Stomach (tissue), 19 donors: ENCODE measurements at places on chromosomes 16 and 17. TPM values are rescaled to one million over a fixed set of nuclear protein-coding genes. Genes with fewer than 3 reads are reported as not detected.

TBKBP1 gene
- 2.9 TPM for total RNA-seq

FLOT2 gene
- 80.5 TPM for total RNA-seq

ENPP7 gene
- not detected for total RNA-seq

OR2C1 gene
- not detected for total RNA-seq

HSPB9 gene
- not detected for total RNA-seq

CMTM2 gene
- total RNA-seq, result not detected

KCNAB3 gene
- 2.9 TPM for total RNA-seq

DNA sequence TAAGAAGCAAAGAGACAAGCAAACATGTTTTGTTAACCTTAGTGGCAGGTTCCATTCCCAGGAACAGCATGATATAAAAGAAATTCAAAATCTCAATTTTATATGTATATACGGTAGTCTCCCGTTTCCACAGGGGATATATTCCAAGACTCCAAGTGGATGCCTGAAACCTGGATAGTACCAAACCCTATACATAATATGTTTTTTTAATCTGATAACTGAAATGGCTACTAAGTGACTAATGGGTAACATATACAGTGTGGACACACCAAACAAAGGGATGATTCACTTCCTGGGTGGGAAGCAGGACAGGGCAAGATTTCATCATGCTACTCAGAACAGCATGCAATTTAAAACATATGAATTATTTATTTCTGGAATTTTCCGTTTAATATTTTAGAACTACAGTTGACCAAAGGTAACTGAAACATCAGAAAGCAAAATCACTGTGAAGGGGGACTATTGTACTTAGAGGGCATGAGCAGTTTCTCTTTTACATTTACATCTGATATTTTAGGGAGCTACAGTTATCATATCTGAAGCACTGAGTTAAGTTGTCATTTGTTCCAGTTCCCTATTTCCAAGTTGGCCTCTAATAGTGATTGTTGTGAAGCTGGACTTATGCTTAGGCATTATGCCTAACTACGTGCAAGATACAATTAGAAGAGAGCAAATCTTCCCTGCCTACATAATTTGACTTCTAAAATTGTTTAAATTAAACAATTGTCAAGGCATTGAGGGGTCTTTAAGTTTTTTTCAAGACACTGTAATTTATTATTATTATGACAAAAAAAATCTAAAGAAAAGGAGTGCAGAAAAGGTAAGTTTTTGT, 34.1 kb upstream of the ABCA6 start:
- no peak overlapping the region for H3K4me3 ChIP-seq
- no peaks in the 10 kb centered on the region for H3K36me3 ChIP-seq
- H3K27ac ChIP-seq, result no peak overlapping the region
- no peak for DNase-seq
- no peaks in the 10 kb centered on the region for H3K27me3 ChIP-seq
- H3K4me1 ChIP-seq, result no peaks in the 10 kb centered on the region

GRCh38 chr17:303168-303567, 49.4 kb downstream of the RPH3AL start:
- no peak overlapping the region for H3K4me3 ChIP-seq
- no peak overlapping the region for H3K27ac ChIP-seq
- DNase-seq, result no peak
- no peaks in the 10 kb centered on the region for H3K27me3 ChIP-seq

- DNase-seq, result peak; percentile 49
- H3K4me1 ChIP-seq, result peaks cover 38% of the 10 kb centered on the region
- peaks cover 61% of the 10 kb centered on the region for H3K36me3 ChIP-seq
These were observed 5.6 kb downstream of the SF3B3 start for GRCh38 chr16:70529051-70529777.

- H3K27ac ChIP-seq, result peak overlapping the region; percentile 98
- peaks cover 13% of the 10 kb centered on the region for H3K36me3 ChIP-seq
- no peaks in the 10 kb centered on the region for H3K27me3 ChIP-seq
- DNase-seq, result no peak
- H3K4me3 ChIP-seq, result peak overlapping the region; percentile 86
- peaks cover 53% of the 10 kb centered on the region for H3K4me1 ChIP-seq
These were observed 994 bp downstream of the PITPNA start for GRCh38 chr17:1561420-1562175.

DNA sequence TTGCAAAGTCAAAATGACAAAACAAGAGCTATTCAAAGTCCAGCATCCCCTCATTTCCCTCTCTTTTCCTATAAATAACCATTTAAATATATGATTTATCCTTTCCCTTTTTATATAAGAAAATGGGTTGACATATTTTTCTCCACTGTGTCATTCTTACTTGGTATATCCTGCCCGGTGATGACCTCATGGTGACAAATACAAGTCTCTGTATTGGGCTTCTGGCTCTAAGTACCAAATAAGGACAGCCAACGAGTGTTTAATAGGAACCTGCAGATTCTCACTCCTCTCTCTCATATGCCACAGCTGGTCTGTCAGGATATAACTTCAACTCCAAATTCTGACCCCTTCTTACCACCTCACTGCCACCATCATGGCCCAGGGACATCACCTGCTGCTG, 25.5 kb upstream of the CBLN1 start:
- no peaks in the 10 kb centered on the region for H3K4me1 ChIP-seq
- peaks cover 33% of the 10 kb centered on the region for H3K27me3 ChIP-seq
- H3K4me3 ChIP-seq, result no peak overlapping the region
- no peak overlapping the region for H3K27ac ChIP-seq
- H3K36me3 ChIP-seq, result no peaks in the 10 kb centered on the region

- DNase-seq, result no peak
- H3K4me3 ChIP-seq, result no peak overlapping the region
- H3K27me3 ChIP-seq, result no peaks in the 10 kb centered on the region
- no peaks in the 10 kb centered on the region for H3K36me3 ChIP-seq
These were observed 471.2 kb upstream of the HSBP1 start for GRCh38 chr16:83336603-83337002.

DNA sequence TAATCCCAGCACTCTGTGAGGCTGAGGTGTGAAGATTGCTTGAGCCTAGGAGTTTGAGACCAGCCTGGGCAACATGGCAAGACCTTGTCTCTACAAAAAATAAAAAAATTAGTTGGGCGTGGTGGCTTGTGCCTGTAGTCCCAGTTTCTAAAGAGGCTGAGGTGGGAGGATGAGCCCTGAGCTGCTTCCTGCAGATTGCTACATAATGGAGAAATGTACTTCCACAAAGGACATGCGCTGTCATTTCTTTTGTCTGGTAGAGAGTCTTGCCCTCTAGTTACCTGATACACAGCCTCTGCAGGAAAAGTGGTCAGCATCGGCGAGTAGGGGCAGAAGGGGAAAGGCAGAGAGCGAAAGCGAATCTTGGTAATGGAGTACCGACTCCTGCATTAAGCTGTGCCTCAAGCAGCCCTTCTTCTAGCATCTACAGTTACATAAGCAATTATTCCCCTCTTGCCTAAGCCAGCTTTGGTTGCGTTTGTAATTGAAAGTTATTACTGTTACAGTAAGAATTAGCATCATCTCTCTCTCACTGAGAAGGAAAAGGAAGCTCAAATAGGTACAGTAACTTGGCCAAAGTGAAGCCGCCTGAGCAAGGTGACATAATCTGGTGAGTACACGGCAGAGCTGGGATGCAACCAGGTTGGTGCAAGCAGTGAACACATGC, 18.5 kb upstream of the GGA2 start:
- no peaks in the 10 kb centered on the region for H3K4me1 ChIP-seq
- DNase-seq, result no peak
- H3K4me3 ChIP-seq, result no peak overlapping the region
- no peaks in the 10 kb centered on the region for H3K27me3 ChIP-seq

DNA sequence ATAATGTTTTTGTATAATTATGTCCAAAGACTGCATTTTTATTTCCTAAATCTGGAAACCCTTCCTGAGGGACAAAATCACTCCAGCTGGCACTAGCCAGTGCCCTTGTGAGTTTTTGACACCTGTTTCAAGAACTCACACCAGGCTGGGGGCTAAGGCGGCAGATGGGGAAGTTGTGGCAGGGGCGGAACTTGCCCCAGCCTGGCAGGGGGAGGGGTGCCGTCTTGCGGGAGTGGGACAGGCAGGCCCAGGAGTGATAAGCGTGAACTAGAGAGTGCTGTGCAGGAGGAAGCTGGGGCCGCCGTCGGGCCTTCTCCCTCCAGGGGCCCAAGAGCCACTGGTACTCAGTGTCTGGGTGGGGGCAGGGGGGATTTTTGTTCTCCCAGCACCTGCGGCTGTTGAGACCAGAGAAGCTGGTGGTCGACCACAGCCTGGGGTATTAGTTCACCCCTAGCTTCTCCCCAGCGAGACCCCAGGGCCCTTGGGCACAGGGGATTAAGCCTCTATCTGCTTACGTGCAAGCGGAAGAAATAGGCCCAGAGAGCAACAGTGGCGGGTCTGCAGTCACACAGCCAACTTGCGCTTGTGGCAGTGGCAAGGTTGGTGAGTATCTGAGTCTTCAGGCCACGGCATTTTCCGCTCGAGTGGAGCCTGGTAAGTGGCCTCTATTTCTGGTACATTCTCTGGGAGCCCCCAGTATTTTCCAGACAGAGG, 40.2 kb upstream of the PLCG2 start:
- H3K27ac ChIP-seq, result no peak overlapping the region
- peaks cover 3% of the 10 kb centered on the region for H3K4me1 ChIP-seq
- peak; percentile 54 for DNase-seq
- no peaks in the 10 kb centered on the region for H3K27me3 ChIP-seq
- H3K36me3 ChIP-seq, result no peaks in the 10 kb centered on the region

DNA sequence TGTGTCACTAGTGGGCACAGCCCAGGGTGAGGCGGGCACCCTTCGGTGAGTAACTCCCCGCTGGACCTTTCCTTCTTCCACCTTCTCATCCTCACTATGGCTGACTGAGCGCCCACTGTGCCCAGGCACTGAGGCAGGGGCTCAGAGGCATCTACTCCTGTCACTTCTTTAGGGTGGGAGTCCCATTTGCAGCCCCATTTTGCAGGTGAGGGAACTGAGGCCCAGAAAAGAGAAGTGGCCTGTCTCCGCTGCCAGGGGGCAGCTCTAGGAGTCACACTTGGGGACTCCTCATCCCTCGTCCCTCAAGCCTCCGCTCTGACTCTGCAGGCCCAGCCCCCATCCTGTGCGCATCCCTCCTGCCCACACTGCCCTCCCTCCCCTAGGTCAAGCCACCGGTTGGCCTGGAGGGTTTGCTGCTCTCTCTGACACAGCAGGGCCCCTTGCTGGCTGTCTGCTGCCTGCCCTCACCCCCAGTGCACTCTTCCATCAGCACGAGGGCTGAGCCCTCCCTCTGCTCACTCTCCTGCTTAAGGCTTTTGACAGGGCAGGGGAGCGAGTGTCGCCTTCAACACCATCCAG, 62.4 kb downstream of the CNGB1 start:
- no peaks in the 10 kb centered on the region for H3K27me3 ChIP-seq
- DNase-seq, result no peak
- H3K4me1 ChIP-seq, result no peaks in the 10 kb centered on the region
- no peak overlapping the region for H3K27ac ChIP-seq
- H3K4me3 ChIP-seq, result no peak overlapping the region
- H3K36me3 ChIP-seq, result no peaks in the 10 kb centered on the region

- no peaks in the 10 kb centered on the region for H3K27me3 ChIP-seq
- H3K27ac ChIP-seq, result no peak overlapping the region
- DNase-seq, result no peak
- H3K36me3 ChIP-seq, result no peaks in the 10 kb centered on the region
These were observed 30.0 kb downstream of the SDK2 start for GRCh38 chr17:73614256-73614655.

- peak overlapping the region; percentile 11 for H3K27ac ChIP-seq
- no peak for DNase-seq
- H3K4me1 ChIP-seq, result peaks cover 42% of the 10 kb centered on the region
- H3K4me3 ChIP-seq, result no peak overlapping the region
These were observed 46.8 kb downstream of the REXO5 start for GRCh38 chr16:20853143-20853542.

DNA sequence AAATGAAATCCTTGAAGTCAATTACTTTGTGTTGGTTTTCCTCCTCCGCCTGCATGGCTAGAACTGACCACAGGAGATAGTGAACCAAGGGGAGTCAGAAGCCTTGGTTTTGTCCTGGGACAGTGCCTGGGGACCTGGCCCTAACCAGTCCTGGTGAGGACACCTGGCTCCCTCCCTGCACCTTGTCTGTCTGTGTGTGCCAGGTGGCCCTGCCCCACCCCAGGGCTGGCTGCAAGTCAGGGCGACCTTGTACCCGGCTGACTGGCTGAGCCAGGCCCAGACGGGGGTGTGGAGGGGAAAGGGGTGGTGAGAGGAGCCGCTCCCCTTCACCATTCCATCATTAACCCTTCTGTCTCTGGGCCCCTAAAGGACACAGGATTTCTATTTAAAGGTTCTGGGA, 3.4 kb downstream of the RAPGEFL1 start:
- peaks cover 39% of the 10 kb centered on the region for H3K4me1 ChIP-seq
- no peaks in the 10 kb centered on the region for H3K27me3 ChIP-seq
- H3K36me3 ChIP-seq, result no peaks in the 10 kb centered on the region
- peak overlapping the region; percentile 79 for H3K27ac ChIP-seq
- no peak overlapping the region for H3K4me3 ChIP-seq
- peak; percentile 81 for DNase-seq

GRCh38 chr16:68636818-68637217, 8.3 kb upstream of the CDH3 start:
- no peak for DNase-seq
- no peak overlapping the region for H3K4me3 ChIP-seq
- H3K4me1 ChIP-seq, result peaks cover 9% of the 10 kb centered on the region
- no peaks in the 10 kb centered on the region for H3K36me3 ChIP-seq
- peak overlapping the region; percentile 42 for H3K27ac ChIP-seq

- no peaks in the 10 kb centered on the region for H3K27me3 ChIP-seq
- no peak overlapping the region for H3K4me3 ChIP-seq
- DNase-seq, result no peak
- no peaks in the 10 kb centered on the region for H3K36me3 ChIP-seq
- no peaks in the 10 kb centered on the region for H3K4me1 ChIP-seq
These were observed 3.2 kb upstream of the ASB16 start for GRCh38 chr17:44167181-44167861.

GRCh38 chr17:74295625-74296547, 21.9 kb downstream of the DNAI2 start:
- peaks cover 11% of the 10 kb centered on the region for H3K27me3 ChIP-seq
- H3K27ac ChIP-seq, result no peak overlapping the region
- H3K4me1 ChIP-seq, result no peaks in the 10 kb centered on the region
- no peak overlapping the region for H3K4me3 ChIP-seq

GRCh38 chr16:67283039-67283825, 3.9 kb downstream of the PLEKHG4 start:
- H3K36me3 ChIP-seq, result peaks cover 9% of the 10 kb centered on the region
- no peaks in the 10 kb centered on the region for H3K27me3 ChIP-seq
- peaks cover 14% of the 10 kb centered on the region for H3K4me1 ChIP-seq
- no peak overlapping the region for H3K27ac ChIP-seq

DNA sequence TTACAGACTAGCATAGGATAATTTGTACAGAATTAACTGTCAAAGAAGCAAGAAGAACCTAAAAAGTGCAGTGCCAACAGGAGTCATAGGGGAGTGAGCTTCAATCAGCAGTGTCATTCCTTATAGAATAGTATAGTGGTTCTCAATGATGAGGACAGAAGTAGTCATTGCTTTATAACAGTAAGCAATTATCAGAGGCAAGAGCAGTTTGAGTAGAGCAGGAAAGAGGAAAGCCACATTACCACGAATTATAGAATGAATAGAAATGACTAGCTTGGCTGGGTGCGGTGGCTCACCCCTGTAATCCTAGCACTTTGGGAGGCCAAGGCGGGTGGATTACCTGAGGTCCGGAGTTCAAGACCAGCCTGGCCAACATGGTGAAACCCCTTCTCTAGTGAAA, 209.7 kb upstream of the TBX2 start:
- no peak overlapping the region for H3K4me3 ChIP-seq
- H3K27me3 ChIP-seq, result no peaks in the 10 kb centered on the region
- H3K4me1 ChIP-seq, result no peaks in the 10 kb centered on the region
- H3K27ac ChIP-seq, result no peak overlapping the region
